ENCODE measurements at places on chromosomes 2 and 18.

- no peak for DNase-seq
Observed at GRCh38 chr2:99662761-99663341, 173.0 kb upstream of the REV1 start.

- no peak for DNase-seq
Observed at GRCh38 chr2:134975281-134976009, 56.8 kb downstream of the CCNT2 start.

DNA sequence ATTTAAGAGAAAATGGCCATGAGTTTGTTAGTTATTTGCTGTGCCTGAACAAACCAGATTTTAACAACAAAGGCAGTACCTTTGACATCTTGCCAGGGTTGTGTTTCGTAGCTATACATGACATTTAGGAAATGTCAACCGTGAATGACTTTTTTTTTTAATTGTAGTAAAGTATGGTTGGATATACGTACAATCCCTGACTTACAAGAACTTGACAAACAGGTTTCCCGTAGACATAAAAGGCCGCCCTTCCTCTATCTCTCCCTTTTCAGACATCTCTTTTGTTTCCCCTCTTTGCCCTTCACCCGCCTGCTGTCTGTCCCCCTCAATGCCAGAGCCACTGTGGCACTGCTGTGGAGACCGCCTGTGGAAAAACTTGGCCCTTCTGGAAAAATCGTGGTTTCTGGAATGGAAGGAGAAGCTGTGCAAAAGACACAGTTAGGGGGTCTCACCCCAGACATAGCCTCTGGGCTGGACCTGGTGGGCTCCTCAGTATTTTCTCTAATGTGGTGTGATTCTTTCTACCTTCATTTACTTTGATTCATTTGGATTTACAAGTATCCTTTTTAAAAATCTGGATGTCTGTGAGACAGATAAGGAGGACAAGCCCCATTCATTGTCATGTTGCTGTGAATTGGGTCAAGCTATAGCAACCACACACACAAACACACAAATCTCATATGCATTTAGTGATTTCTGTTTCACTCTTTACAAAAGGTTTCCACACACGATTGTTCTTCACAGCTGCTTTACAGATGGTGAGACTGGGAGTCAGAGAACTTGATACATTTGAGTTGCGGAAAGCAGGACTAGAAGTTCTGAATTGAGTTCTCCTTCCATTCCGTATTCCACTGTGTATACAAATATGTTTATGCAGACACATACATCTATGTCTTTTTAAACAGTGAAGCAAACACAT is 48.6 kb downstream of the SPATS2L start:
- no peak for DNase-seq

DNA sequence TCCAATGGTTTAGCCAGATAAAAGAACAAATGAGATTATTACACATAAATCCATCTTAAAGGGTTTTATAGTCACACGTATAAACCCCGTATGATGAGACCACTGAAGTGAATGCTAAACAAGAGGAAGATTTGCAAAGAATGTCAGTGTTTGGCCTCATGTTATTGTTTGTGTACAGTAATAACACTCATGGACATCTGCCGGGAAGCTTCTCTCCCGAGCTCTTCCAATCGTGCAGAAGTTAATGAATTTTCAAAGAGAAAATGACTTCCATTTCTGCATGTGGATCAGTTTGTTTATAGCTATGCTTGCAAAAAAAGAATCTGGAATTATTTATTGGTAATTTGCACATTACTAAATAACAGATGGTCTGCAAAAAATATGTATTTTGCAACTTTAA is 88.5 kb upstream of the APCDD1 start:
- DNase-seq = no peak

DNA sequence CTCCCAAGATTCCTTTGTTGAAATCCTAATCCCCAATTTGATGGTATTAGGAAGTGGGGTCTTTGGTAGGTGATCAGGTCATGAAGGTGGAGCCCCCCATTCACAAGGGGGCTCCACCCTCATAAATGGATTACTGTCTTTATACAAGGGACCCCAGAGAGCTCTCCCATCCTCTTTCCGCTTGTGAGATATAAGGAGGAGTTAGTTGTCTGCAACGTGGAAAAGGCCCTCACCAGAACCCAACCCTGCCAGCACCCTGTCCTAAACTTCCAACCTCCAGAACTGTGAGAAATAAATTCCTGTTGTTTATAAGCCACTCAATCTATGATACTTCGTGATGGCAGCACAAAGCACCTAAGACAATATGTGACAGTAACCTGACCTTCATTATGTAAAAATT is 684.1 kb upstream of the HS6ST1 start:
- no peak for DNase-seq

DNA sequence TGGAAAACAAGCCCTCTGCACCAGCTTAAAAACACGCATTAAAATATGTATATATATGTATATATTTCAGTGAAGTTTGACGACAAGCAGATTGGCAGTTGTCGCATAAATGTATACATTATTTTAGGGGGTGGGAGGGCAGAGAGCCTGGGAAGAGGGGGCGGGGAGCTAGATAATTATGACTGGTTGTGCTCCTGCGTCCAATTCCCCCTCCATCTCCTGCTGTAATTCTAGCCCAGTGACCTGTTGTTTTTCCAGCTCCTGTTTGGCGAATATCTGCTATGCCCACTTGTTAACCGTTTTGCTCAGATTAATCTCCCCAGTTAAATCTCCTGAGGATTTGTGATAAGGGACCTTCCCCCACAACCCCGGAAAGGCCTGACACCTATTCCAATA is 656 bp downstream of the UNC80 start:
- DNase-seq = no peak

DNA sequence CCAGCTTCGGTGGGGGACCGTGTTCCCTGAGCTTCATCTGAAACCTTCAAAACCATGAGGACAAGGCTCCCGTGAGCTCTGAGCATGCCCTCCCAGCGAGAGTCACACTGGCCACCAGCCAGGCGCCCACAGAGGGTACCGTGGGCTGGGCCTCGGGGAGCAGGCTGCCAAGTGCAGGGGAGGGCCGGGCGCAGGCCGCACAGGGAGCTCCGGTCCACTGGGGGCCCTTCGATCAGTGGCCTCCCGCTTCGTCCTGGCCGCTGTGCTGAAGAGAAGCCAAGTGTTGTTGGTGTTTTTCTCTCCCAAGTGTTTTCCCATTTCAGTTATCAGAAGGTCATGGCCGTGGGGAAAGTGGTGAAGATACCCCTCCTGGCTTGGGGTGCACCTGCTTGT is 144.4 kb downstream of the PTGR3 start:
- no peak for DNase-seq

DNA sequence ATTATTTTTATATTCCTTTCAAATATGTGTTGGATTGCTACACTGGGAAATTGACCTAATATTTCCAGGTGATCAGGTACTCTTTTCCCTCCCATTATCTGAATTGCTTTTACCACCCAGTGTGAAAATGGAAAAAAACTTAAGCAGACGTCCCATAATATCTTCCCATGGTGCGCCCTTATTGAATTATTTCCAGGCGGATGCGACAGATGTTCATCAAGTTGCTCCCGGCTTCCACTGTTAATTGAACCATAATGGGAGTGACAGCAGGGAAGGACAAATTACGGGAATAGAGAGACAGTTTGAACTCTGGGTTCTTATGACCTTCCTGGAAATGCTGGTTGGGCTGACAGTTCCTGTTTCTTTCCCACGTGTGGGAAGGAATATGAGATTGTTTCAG is 93.3 kb downstream of the THSD7B start:
- no peak for DNase-seq

All from stimulated activated CD4-positive, alpha-beta T cell treated with anti-CD3 and anti-CD28 coated beads, Interleukin-2, amount 100 ng/mL, for 24 hours (primary cell).